Liver (tissue), 10 donors: ENCODE measurements at places on chromosomes 7 and 10.

DNA sequence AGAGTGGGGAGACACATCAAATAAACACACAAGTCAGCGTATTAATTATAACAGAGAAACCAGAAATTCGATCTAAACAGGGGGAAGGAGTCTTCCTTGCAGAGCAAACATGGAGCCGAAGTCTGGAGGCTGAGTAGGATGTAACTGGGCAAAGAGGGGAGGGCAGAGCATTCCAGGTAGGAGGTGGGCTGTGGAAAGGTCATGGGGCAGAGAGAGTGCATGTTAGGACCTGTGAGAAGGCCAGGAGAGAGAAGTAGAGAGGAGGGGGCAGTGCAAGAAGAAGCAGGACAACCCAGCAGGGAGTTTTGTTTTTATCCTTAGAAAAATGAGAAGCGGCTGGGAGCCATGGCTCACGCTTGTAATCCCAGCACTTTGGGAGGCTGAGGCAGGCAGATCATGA, 130.8 kb upstream of the GPR26 start:
- DNase-seq, result no peak

DNA sequence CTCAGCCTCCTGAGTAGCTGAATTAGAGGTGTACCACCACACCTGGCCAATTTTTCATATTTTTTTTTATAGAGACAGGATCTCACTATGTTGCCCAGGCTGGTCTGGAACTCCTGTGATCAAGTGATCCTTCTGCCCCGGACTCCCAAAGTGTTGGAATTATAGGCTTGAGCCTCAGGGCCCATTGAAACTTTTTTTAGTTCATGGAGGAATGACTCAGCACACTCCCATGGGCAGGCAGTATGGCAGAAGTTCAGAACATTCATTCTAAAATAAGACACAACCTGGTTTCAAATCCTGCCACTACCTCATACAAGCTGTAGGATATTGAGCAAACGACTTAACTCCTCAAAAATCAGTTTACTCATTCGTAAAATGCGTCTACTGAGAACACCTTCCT, 320.4 kb upstream of the SP8 start:
- no peak for DNase-seq

DNA sequence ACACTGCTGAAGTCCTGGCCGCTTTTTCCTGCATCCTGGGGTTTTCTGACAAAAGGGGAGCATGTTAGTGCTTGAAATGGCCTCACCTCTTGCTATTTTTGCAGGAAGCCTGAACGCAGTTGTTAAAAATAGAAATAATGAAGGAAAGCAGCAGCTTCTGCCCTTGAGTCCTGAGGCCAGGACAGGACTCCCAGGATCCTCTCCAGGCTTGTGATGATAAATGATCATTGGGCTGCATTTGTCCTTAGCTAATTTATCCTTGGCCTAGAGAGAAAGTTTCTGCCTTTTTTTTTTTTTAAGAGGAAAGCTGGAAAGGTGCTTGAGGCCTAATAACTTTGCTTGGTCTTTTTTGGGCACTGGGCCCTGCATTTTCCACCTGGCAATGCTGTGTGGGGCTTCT, 17.7 kb upstream of the FAM20C start:
- DNase-seq, result no peak

DNA sequence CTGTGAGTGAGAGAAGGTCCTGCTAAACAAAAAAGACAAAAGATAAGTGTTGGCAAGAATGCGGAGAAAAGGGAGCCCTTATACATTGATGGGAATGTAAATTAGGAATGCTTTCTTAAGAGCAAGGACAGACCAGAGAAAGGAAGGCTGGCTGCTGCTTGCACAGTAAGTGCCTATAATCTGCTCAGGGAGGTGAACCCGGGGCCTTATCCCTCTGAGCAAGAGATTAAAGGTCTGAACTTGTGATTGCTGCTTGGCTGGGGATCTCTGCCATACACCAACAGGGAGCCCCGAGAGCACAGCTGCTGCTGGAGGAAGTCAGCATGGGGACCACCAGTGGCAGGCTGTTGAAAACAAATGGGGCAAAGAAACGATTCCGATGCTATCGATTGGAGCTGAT, 32.0 kb upstream of the CRTAC1 start:
- DNase-seq, result no peak

DNA sequence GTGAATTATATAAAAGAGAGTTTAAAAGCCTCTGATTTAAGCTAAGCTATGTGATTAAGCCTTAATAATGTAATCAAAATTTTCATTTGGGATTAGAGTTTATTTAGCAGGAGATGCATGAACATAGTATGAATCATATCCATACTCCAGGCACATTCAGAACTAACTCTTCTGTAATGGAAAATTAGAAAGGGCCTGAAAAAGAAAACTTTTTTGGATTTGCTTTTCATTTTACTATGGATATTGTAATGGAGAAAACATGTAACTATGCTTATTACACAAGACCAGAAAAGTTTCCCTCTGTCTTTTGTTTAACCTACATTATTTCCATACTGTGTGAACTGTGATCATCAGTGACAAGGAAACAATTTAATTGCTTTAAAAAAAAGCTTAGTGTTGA, 22.0 kb downstream of the TES start:
- DNase-seq, result no peak

DNA sequence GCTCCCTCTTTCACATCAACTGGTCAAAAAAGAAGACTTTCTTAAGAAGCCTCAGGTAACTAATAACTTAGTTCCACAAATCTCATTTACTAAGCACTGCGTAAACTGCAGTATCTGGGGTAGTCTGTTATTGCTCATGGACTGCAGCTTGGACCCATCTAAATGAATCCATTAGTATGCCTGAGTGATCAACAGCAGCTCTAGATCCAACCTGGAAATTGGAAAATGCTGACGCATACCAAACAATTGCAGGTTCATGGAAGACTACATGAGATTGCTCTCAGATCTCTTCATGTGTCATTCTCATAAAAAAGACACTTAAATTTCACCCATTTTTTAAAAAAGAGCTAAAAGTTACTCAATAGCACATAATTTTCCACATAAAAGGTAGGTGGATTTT, 121.6 kb downstream of the IDE start:
- DNase-seq, result no peak

GRCh38 chr7:123692471-123692877, 36.8 kb downstream of the LMOD2 start:
- no peak for DNase-seq

DNA sequence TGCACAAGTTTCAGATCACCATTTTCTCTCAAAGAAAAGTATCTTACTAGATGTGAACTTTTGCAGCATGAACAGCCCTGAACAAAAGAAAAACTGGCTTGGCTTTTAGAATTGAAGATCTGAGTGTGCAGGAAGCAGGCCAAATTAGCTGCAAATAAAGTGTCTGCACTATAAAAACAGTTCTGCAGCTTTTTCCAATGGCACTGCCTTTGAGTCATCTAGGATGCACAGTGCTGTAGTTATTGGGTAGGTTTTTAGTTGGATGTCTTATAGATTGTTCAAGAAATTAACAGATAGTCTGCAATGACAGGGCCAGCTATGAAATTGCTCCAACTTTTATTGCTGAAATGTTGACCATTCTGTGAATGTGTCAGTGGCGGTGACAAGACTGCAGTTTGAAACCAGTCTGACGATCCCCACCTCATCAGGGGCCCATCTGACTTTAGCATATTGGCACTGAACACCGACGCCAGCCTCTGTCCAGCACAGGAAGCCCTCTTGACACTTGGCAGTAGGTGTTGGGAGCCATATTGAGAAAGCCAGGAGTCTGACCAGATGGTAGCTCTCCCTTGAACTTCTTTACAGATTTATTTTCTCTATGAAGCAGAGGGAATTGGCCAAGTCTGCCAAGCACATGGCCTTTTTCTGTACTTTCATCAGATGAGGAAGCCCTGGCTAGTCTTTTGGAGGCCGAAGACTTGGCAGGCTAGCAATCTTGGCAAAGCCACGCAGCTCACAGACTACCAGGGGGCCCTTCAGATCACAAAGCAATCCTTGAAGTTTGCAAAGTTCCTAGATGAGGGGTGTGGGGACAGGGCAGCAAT, 490.6 kb downstream of the NEBL start:
- DNase-seq, result no peak

DNA sequence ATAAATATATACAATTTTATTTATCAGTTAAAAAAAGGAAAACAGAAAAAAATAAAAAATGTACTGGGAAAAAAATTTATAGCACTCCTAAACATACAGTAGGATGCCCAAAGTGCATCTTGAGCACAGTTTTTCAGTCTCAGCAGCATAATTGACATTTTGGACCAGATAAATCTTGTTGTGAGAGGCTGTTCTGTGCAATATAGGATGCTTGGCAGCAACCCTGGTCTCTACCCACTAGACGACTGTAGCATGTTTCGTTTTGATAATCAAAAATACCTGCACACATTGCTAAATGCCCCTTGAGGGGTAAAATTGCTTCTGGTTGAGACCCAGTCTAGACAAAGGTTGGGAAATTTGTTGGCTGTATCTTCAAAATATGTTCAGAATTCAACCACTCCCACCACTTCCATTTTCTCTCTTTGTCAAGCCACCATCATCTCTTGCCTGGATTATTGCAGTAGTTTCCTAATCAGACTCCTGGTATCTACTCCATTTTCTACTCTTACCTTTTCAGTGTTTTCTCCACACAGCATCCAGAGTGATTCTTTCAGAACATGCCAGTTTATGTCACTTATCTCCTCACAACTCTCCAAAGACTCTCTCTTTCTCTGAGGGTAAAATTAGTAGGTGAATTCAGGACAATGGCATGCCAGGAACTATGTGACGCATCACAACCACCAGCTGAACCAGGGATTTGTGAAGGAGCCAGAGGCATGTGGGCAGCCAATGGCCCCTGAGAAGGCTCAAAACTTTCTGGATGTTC, 91.4 kb downstream of the GPR85 start:
- DNase-seq, result no peak

DNA sequence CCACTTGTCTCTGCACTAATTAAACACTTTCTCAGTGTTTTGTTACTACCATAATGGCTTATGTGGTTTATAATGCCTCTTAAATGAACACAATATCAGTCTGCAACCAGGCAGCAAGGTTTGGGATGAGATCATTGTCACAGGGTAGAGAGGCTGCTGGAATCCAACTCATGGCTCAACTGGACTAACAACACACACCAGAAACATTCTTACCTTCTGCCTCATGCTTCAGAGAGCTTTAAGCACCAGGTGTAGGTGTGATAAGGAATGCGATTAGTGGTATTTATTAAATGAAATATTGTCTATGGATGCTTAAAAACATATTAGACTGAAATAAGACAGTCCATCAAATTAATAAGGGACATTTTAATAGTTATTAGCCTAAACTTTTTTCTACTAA, 25.4 kb downstream of the PTF1A start:
- no peak for DNase-seq

DNA sequence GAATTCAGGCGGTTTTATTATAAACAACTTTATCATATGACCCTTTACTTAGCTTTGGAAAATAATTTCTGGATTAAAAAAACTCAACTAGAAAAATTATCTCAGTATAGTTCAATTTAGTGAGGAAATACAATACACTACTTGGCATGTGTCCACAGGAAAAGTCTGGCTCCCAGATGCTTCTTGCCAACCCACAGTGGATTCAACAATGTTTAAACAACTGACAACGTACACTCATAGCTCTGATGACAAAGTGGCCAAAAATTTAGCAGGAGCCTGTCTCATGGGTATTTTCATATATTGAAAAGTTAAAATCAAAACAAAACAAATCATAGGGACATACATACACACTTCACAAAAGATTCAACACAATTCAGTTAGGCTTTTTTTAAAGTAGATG, 158.8 kb downstream of the SKAP2 start:
- DNase-seq, result no peak

DNA sequence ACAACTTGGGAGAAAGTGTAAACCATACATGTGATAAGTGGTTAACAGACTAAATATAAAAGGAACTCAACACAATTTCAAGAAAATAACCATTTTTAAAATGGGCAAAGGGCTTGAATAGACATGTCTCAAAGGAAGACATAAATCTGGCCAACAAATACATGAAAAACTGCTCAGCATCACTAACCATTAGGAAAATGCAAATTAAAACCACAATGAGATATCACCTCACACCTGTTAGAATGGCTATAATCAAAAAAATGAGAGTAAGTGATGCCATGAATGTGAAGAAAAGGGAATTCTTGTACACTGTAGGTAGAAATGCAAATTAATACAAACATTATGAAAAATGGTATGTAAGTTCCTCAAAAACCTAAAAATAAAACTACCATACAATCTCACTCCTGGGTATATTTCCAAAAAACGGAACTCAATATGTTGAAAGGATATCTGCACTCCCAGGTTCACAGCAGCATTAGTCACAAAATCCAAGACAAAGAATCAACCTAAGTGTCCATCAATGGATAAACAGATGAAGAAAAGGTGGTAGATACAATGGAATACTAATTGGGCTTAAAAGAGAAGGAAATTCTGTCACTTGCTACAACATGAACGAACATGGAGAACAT, 5.6 kb downstream of the SNX13 start:
- DNase-seq, result no peak

DNA sequence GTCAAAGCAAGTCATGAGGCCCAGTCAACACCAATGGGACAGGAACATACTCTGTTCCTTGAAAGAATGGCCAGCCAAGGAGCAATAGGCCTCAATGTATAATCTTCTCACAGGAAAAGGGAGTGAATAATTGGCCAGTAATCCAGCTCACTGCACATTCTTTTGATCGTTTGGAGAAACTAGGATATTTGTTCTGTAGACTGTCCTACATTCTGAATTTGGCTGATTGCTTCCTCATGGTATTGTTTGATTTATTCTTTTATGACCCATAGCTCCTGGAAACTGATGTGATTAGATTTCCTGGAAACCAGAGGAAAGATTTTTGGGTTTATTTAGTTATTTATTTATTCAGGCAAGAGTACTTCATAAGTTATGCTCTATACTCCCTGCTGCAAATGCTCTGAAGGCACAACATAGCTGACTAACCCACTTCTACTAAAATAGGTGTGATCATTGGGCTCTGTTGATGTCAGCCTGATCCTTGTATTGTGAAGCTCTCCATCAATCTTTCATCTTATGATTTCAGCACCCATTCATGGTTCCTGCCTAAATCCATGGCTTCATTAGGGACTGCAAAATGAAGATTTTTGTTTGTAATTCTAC, 745.2 kb downstream of the SUGCT start:
- DNase-seq, result no peak

- no peak for DNase-seq
Observed at GRCh38 chr10:89374713-89375141, 3.1 kb upstream of the IFIT1B start.
